T-helper 22 cell (primary cell): ENCODE measurements at places on chromosomes 3 and 15.
A peak's percentile ranks its signal among the peaks of the same experiment; 100 is the strongest.

- no peak for DNase-seq
Measured at GRCh38 chr3:52456169-52456799, 880 bp downstream of the NISCH start.

DNA sequence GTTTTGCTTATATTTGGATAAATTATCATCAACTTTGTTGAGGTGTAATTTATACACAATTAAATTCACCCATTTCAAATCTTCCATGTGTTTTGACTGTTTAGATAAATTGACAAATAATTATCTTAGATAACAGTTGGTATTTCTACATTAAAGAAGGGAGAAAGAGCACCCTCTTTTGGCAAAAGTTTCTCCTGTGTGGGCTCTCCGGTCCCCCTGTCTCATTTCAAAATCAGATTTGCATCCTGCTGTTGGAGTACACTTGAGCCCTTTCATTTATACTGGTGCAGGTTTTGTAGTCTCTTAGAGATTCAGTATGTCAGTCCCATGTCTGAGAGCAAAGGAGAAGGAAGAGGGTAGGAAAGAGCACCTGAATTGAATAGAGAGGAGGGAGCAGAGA lies 49.4 kb downstream of the NKIRAS1 start:
- no peak for DNase-seq

- no peak for DNase-seq
Measured at GRCh38 chr15:73374604-73375003, 5.8 kb upstream of the HCN4 start.

- no peak for DNase-seq
Measured at GRCh38 chr3:128194843-128195242, 41.6 kb downstream of the EEFSEC start.

GRCh38 chr3:14125193-14126016 lies 553 bp downstream of the TMEM43 start:
- peak; percentile 46 for DNase-seq

DNA sequence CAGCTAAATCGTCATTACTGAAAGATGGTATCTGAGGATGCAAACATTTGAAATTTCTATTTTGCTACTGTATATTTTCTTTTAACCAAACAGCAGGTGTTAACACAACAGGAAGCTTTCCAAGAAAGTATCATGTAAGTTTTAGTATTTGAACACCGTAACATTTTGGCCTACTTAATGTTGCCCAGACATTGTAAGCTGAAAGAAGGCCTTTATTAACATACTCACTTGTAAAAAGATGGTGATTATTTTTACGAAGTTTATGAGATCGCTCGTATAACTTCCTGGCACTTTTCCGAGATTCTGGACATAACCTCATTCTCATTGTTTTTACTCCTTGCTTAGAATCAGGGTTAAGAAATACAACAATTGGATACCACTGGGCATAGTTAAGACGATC lies 95.7 kb downstream of the TJP1 start:
- DNase-seq: no peak

DNA sequence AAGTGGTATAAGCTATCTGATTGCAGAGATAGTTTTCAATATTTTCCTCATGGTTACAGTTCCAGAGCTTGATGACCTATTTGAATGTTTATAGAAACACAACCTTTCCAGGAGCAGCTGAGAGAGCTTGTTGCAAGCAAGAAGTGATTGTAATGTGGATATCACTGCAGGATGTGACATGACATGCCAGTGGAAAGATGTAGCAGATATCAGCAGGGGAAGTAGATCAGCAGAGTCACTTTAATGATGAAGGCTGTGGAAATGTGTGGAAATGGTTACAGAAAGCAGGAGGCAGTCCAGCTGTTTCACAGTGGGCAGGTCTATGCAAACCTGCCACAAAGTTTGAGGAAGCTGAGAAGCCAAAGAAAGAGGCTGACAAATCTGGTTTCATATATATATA lies 21.0 kb downstream of the TMEM158 start:
- no peak for DNase-seq

GRCh38 chr3:27713078-27713423 lies 9.1 kb downstream of the EOMES start:
- no peak for DNase-seq

DNA sequence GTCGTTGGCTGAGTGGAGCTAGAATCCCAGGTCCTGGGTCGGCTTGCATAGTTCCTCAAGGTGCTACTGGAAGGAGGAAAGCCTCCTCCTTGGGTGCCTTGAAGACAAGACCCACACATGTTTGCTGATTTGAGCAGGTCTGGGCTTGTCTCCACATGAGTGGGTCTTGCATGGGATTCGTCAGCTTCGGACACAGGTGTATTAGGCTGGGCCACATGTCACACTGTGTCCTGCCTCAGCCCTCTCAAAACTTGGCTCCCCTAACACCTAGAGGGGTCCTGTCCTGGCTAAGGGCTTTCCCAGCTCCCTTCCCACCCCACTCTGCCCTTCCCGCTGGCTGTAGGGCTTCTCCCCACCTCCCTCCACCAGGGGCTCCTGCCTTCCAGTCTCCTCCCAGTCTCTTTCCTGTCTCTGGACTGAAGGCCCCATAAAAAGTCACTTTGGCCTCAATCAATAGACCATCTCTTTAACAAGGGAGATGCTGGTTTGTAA lies 73.0 kb upstream of the ADPGK start:
- no peak for DNase-seq

GRCh38 chr15:90234096-90234988 lies at the start of gene GDPGP1:
GDPGP1 (plus strand) TSS chr15:90234209; CDS start chr15:90240909, 6,700 bp downstream.
- DNase-seq: no peak

GRCh38 chr3:109899925-109900324 lies 562.6 kb upstream of the DPPA4 start:
- DNase-seq: no peak

DNA sequence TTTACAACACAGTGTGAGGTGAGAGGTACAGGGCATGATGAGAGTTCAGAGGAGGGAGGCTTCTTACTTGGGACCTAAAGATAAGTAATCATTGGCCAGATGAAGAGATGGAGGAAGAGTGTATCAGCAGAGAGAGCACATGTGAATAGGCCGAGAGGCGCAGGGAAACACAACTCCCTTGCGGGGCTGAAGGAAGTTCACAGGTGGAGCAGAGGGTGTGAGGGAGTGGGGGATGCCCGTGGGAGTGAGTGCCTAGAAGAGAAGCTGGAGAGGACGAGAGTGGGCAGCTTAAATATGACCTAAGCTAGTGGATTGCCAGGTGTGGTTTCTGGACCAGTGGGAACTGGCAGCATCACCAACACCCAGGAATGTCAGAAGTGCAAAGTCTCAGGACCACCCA lies 98.2 kb upstream of the TBC1D5 start:
- DNase-seq: no peak
